Activated CD8-positive, alpha-beta memory T cell treated with anti-CD3 and anti-CD28 coated beads for 48 hours (primary cell): ENCODE measurements at places on chromosomes 7 and 10.

- no peak for DNase-seq
Observed at GRCh38 chr7:133704453-133704852, 422.7 kb upstream of the LRGUK start.

- DNase-seq: no peak
Observed at GRCh38 chr10:24313283-24313682, 104.3 kb downstream of the KIAA1217 start.

DNA sequence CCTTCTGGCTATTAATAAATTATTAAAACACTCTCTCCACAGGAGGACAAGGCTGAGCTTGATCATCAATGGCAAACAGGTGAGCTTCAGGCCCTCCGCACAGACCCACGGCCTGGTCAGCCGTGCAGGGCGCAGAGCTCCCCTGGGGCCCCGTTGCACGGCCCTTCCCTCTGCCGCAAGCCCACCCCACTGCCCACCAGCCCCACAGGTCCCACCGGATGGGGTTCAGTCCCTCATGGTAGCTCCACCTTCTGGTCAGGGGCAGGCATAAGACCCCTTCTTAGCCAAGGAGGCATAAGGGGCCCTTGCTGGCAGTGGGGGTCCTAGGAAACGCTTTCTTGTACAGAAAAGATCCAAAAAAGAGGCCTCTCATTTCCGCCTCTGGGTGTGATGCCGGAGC lies 84.6 kb downstream of the MAD1L1 start:
- DNase-seq: no peak

DNA sequence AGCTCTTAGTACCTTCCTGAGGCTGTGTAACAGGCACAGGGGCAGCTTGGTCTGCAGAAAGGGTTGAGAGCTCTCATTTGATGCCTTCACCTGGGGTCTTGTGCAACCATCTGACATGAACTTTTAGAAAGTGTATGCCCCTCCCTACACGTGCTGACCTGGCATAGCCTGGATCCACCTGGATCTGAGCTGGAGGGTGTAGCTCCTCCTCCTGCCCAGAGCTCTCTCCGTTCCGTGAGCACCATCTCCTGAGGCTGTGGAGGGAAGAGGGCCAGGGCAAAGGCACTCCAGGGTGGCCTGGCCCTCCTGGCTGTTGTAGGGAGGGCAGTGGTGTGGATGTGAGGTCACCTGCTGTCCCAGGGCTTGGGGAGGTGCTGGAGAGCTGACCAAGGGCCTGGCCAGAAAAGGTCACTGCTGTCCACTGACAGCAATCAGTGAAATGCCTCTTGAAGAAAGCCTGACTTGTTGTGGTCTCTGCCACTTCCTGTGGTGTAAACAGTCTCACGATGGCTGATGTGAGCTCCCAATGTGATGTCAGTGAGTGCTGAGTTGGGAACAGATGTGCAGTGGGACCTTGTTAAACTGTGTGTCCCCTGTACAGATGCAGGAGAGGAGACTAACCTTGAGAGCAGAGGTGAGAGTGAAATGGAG lies 23.0 kb downstream of the AMZ1 start:
- no peak for DNase-seq

- DNase-seq: no peak
Observed at GRCh38 chr10:60096761-60097513, 190.6 kb upstream of the CCDC6 start.

- no peak for DNase-seq
Observed at GRCh38 chr7:93352881-93353280, 120.7 kb downstream of the VPS50 start.

- no peak for DNase-seq
Observed at GRCh38 chr10:8280946-8281345, 226.5 kb downstream of the GATA3 start.
